Muscle of back (tissue), 13 donors: ENCODE measurements at places on chromosomes 2 and 18. TPM values are rescaled to one million over a fixed set of nuclear protein-coding genes. Genes with fewer than 3 reads are reported as not detected.

GRCh38 chr2:43879261-43879660, 40.5 kb downstream of the ABCG8 start:
- DNase-seq, result no peak

- no peak for DNase-seq
These were observed 33.8 kb upstream of the RPRM start for GRCh38 chr2:153512331-153512730.

DNA sequence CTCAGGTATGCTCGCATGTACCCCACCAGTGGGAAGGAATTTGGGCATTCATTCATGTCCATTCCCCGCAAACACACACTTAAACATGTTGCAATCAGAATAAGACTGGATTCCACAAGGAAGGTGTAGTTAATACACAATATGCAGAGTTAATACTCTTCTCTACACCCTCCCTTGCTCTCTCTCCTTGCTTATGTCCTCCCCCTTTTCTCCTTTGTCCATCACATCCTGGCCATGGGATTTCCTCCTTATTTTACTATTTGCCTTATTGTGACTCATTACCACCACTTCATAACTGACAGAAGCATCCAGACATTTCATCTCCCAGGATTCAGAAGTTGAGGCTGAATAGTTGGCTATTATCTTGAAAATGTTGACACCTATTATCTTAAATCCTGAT, 473.8 kb upstream of the SPHKAP start:
- no peak for DNase-seq

DNA sequence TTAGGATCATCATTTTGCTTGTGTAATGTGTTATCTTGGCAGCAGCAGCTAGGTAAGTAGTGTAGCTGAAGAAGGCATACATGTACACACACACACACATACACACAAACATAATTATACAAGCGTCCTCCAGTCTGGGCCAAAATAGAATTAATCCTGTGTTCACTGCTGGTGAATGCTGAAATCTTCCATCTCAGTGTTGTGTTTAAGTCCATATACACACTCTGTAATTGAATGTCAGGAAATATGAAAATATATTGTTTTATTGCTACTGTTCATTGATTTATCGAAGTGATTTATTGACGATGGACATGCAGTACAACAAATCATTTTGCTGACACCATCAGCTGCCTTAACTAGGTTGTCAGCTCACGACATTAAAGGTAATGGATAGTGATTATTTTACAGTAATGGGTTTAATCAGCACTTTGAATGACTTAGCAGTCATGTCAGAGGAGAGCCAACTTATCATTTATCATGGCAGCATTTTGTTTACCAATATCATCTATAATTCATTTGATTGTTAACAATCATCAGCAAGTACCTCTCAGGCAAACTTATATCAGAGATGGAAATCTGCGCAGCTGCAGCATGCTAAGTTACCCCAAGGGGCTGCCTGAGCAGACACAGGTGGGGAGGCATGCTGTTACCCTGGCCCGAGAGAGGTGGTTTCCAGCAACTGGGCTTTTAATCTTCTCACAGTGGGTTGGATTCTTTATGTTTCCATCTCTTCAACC, 83.7 kb upstream of the FSHR start:
- DNase-seq, result no peak

DNA sequence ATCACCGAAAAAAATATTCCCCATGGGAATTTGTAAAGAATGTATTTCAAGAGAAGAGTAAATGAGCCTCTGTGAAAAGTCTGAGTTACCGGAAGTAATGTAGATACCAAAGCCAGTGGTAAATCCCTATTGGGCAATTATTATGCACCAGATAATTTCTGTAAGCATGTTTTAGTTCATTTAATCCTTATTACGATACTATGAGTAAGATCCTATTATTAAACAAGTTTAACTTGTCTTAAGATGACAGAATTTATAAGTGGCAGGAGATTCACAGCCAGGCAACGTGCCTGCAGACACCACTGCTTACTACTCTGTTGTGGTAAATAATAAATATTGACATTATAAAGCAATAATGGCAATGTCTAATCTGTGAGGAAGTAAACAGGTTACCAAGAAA, 280.8 kb upstream of the RGPD4 start:
- no peak for DNase-seq

DNA sequence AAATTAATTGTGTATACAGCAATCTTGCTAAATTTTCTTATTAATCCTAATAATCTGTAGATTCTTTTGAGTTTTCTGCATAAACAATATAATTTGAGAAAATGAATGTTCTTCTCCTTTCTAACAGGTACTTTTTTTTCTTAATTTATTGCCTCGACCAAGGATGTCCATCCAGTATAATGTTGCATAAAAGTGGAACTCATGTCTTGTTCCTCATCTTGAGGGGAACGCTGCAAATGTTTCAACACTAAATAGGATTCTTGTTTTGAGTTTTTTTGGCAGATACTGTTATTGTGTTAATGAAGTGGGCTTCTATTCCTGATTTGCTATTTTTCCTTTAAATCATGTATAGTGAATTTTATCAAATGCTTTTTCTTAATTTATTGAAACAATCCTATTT, 244.4 kb upstream of the REV1 start:
- no peak for DNase-seq

GRCh38 chr18:3648200-3648599, 198.2 kb downstream of the TGIF1 start:
- no peak for DNase-seq

DNA sequence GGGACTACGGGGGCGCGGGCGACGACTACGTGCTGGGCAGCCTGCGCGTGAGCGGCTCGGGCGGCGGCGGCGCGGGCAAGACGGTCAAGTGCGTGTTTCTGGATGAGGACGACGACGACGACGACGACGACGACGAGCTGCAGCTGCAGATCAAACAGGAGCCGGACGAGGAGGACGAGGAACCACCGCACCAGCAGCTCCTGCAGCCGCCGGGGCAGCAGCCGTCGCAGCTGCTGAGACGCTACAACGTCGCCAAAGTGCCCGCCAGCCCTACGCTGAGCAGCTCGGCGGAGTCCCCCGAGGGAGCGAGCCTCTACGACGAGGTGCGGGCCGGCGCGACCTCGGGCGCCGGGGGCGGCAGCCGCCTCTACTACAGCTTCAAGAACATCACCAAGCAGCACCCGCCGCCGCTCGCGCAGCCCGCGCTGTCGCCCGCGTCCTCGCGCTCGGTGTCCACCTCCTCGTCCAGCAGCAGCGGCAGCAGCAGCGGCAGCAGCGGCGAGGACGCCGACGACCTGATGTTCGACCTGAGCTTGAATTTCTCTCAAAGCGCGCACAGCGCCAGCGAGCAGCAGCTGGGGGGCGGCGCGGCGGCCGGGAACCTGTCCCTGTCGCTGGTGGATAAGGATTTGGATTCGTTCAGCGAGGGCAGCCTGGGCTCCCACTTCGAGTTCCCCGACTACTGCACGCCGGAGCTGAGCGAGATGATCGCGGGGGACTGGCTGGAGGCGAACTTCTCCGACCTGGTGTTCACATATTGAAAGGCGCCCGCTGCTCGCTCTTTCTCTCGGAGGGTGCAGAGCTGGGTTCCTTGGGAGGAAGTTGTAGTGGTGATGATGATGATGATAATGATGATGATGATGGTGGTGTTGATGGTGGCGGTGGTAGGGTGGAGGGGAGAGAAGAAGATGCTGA, 1.4 kb downstream of the SOX11 start:
- peak; percentile 87 for DNase-seq

DNA sequence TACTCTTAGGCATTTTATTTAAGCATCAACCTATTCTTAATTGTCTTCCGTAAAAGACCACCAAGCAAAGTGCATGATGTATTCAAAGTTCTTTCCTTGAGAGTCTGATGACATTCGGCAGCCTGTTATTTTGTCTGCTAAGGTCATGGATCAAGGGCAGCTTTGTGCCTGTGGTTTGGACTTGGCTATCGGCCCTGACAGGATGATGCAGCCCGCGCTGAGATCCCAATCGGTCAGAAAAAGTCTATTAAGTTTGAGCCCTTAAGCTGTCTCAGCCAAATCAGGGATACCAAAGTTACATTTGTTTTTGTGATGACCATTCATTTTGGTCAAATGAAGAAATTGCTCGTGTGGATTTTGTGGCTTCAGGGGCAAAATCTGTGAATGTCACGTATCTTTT, 718.9 kb upstream of the FANCL start:
- no peak for DNase-seq

PECR gene
- 6.1 TPM for polyA plus RNA-seq

LRRTM1 gene
- polyA plus RNA-seq, result 0.13 TPM

GRCh38 chr2:49199266-49199665, 45.0 kb upstream of the FSHR start:
- no peak for DNase-seq

TRPM8 gene
- not detected for polyA plus RNA-seq

CABYR gene
- 2.9 TPM for polyA plus RNA-seq

DNA sequence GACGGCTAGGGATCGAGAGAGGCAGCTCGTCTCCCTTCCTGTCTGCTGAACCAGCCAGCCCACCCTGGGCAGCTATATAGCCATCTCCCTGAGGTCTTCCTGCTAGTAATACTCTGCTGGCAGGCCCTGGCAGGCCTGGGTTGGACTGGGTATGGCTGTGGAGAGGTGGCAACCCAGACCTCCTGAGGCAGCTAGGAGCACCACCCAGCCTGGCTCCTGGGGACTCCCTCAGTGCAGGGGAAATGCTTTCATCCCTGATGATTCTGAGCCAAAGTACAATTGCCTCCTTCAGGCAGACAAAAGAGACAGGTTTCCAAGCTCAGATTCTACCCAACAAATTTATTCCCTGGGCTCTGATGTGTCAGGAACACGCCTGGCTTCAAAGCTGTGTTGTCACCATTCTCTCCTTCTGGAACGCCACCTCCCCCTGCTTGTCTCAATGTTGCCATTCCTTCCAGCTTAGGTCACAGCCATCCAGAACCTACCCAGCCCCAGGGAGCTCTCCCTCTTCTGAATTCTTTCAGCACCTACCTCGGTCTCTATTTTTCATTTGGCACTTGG, 4.7 kb upstream of the DNAJB2 start:
- DNase-seq, result no peak

- DNase-seq, result peak; percentile 94
These were observed 28.3 kb downstream of the WNT10A start for GRCh38 chr2:218908721-218909619.

DNA sequence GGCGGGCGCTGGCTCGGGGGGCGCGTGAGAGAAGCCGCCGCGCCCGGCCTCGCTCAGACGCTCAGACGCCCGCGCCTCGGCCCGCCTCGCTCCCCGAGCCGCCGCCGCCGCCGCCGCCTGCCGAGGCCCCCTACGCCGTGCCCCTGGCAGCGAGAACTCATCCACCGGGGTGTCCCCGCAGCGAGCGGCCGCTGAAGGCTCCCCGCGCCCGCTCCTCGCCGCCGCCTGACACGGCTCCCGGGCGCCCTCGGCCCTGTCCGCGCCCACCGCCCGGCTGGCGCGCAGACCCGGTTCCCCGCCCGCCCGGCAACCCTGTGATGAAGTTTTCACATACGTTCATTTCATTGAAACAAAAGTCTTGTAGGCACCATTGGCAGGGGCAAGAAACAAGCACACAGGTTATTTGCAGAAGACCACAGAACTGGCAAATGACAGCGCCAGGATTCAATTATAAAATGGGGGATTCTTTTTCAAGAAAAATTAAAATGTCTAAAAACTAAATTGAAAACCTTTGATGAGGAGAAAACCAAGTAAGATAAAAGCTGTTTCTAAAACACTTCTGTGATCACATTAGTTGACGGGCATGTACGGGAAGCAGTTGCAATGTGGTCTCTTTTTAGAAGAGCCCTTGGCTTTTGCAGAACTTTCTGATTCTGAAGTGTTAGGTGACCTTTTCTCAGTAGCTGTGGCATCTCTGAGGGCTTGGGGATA, 50.5 kb upstream of the TUBA3D start:
- DNase-seq, result no peak

GRCh38 chr2:227510620-227510958, 38.6 kb downstream of the AGFG1 start:
- no peak for DNase-seq

FSIP2 gene
- 1.6 TPM for polyA plus RNA-seq

DNA sequence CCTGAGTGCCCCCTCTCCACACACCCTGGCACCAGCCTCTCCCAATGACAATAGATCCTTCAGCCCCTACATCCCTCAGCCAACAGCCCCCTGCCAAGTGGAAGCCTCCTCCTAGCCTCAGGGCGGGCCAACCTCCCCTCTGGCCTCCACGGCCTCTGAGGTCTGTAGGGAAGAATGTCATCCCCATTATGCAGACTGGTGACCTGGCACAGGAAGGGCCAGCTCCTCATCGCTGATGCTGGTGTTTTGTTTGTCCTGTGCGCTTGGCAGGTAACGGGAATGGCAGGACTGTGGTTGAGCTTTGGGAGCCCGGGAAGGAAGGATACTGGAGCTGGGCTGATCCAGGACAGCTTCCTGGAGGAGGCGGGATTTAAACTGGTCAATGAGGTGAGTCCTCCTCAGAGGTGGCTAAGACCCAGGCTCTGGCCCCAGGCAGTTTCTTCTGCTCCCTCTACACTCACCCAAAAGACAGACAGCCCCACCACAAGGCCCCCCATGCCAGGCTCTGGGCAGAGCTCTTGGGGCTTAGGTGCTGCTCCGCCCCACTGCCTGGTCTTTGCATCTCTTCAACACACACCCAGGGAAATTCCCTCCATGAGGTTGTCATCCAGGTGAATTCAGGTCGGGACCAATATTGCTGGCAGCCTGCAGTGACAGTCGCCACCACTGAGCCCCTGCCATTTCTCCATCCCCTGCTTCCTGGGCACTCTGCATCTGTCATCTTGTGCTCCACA, 75.2 kb upstream of the SMAD7 start:
- DNase-seq, result no peak

DNA sequence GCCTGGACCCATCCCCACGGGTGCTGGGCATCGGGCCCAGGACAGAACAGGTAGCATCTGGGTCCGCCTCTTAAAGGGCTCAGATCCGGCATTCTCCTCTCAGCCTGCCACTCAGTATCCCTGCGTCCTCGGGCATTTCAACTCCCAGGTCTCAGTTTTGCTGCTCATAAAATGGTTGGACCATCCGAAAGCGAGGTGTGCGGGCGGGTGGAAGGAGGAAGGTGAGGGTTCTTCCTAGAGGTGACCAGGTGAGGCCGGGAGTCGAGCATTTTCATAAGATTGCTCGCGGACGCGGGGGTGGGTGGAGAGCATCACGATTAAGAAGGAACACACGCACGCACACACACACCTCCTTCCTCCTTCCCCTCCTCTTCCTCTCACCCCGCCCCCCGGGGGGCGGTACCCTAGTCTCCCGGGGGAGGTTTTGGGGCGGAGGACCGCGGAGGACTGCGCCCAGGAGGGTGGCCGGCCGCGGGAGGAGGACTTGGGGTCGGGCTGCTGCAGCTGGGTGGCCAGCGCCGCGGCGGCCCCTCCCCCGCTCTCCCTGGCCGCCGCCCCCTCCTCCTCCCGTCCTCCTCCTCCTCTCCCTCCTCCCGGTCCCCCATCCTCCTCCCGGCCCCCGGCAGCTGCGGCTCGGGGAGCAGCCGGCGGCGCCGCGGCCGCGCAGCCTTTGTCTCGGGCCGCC, 97.9 kb upstream of the GPR45 start:
- peak; percentile 56 for DNase-seq

GRCh38 chr2:37676274-37676673, 4.8 kb upstream of the CDC42EP3 start:
- no peak for DNase-seq
